IMR-90 (cell line): ENCODE measurements at places on chromosomes 13 and 19. TPM values are rescaled to one million over a fixed set of nuclear protein-coding genes. Genes with fewer than 3 reads are reported as not detected.

The GARIN5A gene
- 0.49 and 0.53 TPM in 2 replicates for polyA plus RNA-seq

The ETV2 gene
- 1.2 and 1.4 TPM in 2 replicates for polyA plus RNA-seq

The CEACAM4 gene
- not detected in 2 replicates for polyA plus RNA-seq

The CBARP gene
- polyA plus RNA-seq: 3.9 and 8.5 TPM in 2 replicates
